ENCODE measurements at places on chromosomes 2 and 18.

- DNase-seq = no peak
Observed at GRCh38 chr2:131016826-131017741, 76.2 kb downstream of the FAM168B start.

DNA sequence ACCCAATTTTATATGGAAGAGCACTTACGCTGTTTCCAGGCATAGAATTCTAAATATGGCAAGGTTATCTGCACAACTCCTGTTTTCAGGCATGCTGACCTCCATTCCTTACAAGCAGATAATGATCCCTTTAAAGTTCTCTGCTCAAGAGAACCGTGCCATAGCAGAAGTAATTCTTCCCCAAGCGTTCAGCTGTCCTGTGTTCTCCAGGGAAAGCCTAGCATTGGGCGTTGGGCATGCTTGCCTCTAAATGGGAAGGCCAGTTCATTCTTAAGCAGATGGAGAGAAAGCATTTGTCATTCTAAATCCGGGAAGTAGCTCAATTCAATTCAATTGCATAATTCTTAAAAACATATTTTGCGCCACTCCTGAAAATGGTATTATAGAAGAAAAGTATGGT, 55.7 kb upstream of the EML4 start:
- no peak for DNase-seq

- no peak for DNase-seq
Observed at GRCh38 chr18:38368886-38369285, 803.3 kb upstream of the CELF4 start.

DNA sequence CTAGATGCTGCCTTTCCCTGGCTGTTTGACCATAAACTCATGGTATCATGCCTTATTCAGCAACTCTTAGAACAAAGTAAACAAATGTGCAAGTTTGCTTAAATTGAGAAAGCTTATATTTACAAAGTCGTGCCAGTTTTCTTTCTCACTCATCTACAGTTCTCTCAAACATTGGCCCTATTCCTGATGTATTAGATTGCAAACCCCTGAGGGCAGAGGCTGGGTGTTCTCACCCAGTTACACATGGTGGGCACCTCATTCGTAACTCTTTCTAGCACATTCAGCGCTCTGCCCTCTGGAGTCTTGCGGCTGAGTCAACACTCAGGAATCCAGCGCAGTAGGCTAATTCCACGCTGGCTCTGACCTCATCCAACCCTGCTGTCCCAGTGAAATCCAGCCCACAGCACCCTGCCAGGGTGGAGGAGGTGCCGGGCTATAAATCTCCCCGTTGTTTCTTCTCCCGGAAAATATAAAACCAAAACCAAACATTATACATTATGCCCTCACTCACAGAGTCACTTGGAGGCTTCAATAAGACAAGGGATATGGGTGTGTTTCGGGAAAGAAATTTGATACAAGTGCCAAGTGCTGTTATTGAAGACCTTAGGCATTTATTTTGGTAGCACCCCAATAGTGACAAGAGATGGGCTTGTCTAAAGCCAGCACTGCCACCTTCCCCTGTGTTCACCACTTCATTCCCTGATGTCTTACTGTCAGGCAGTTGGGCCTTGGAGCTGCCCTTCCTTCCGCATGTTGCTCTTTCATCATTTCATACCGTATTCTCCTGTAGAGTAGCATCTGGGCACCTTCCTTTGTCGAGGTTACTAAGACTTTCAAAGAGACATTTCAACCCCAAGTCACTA, 287.4 kb downstream of the PRKCE start:
- no peak for DNase-seq
